ENCODE measurements at places on chromosomes 2 and 18.

DNA sequence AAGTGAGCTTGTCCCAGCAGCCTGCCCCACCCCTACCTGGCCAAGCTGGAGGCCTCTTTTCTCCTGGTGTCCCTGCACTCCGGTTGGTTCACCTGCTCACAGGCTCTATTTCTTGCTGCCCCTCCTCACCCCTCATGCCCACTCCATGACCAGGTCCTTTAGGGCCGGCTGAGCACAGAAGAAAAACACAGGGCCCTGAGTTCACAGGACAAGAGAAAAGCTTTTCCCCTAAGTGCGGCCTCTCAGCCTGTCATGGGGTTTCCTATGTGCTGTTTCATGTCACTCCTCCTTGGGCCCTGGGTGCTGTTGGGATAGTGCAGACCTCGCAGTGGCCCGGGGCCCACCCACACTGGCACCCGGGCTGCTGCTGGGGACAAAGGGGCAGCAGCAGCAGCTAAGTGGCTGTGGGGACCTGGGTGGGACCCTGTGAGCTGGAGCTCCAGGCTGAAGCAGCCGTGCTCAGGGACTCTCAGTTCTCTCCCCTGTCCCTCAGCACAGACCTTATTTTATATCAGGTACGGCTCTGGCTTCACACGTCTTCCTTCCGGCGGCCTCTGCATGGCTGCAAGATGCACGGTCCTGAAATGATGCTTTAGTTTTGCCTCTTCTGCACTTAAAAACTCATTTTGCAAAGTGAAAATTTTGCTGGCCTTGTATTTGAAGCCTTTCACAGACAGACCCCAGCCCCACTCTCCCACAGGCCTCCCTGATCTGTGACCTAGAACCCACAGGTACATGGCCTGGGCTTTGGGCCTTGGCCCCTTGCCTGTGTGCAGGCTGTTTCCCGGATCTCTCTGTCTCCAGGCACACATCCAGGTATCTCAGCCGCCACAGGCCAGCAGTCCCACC, 71.8 kb downstream of the SH3RF3 start:
- DNase-seq = no peak

GRCh38 chr2:68018727-68019126, 44.1 kb downstream of the C1D start:
- DNase-seq = no peak

GRCh38 chr2:100535855-100536254, 26.9 kb upstream of the PDCL3 start:
- DNase-seq = no peak

DNA sequence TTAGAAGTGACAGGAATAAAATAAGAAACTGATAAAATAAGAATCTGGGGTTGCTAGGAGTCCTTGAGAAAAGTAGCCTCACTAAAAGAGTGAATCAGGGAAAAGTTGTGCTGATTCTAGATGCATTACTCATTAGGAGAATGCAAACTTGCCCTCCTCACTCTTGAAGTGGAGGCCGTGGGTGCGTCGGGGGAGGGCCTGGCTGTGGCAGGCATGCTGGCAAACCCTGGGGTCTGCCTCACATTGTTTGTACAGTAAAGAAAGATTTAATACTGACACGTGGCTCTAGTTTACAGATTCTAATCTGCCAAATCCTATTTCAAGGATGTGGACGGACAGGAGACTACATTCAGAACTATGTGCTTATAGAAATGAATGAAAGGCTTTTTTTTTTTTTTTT, 41.9 kb downstream of the TANC1 start:
- DNase-seq = peak; percentile 35

GRCh38 chr2:43221124-43221762, 5.2 kb downstream of the ZFP36L2 start:
- peak; percentile 35 for DNase-seq

DNA sequence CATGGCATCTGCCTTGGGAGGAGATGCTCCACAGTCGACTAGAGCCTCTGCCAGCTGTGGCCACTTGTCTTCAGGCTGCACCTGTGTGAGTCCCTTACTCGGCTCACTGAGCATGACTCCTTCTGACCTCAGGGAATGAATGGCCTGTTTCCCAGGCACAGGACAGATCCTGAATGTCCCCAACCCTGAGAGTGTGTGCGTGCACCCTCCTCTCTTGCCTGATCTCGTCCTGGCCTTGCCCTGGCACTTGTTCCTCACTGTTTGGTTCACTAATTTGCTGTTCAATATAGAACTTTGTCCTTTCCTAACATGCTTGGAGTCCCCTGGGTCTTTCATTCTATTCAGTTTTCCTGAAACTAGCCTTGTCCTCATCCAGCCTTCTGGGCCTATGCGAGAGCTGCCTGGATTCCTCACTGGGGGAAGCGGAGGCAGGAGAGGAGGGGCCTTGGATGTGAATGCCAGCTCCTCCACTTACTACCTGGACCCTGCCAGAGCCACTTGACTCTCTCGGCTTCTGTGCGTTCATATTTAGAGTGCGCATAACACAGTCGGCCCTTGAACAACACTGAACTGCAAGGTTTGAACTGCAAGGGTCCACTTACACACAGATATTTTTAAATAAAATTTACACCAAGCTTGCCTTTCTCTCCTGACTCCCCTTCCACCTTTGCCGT, 184.8 kb downstream of the ACKR3 start:
- peak; percentile 36 for DNase-seq

- no peak for DNase-seq
Observed at GRCh38 chr2:167862296-167862695, 385.1 kb downstream of the STK39 start.
